ENCODE measurements at places on chromosomes 4 and X.

- no peak for DNase-seq
Measured at GRCh38 chr4:169199184-169199583, 71.6 kb downstream of the SH3RF1 start.

DNA sequence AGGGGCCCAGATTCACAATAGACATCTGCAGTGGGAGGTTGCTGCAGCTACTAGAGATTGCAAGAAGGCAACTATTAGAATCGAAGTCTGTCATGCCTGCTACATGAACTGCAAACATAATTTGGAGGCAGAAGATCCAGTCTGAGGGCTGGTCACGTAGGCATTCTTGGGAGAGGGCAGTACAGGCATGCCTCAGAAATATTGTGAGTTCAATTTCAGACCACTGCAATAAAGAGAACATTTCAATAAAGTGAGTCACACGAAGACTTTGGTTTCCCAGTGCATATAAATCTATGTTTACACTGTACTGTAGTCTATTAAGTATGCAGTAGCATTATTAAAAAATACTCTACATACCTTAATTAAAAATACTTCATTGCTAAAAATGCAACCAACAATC, 585.8 kb upstream of the FAT1 start:
- no peak for DNase-seq

GRCh38 chr4:151690164-151690870, 70.5 kb downstream of the GATB start:
- no peak for DNase-seq

GRCh38 chrX:136147315-136147901, at the start of gene FHL1:
FHL1 (plus strand) TSS chrX:136147533.
- DNase-seq = peak; percentile 6

GRCh38 chr4:149885896-149886295, 70.3 kb upstream of the IQCM start:
- no peak for DNase-seq

DNA sequence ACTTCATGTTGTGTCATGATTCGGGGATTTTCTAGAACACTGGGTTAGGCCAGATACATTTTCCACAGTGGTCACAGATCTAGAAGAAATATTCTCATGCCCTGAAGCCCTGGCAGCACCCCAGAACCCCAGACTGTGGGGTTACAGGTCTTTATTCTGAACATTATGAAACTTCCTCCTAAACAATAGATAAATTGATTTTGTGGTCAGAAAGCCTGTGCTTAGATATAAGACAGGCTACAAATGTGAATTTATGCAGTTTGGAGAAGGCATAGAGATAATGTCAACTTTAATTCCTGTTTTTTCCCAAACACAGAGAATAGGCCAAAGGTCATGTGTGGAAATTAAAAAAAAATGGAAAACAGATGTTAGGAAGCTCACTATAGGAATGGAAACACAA, 492.9 kb downstream of the SPRY1 start:
- no peak for DNase-seq

DNA sequence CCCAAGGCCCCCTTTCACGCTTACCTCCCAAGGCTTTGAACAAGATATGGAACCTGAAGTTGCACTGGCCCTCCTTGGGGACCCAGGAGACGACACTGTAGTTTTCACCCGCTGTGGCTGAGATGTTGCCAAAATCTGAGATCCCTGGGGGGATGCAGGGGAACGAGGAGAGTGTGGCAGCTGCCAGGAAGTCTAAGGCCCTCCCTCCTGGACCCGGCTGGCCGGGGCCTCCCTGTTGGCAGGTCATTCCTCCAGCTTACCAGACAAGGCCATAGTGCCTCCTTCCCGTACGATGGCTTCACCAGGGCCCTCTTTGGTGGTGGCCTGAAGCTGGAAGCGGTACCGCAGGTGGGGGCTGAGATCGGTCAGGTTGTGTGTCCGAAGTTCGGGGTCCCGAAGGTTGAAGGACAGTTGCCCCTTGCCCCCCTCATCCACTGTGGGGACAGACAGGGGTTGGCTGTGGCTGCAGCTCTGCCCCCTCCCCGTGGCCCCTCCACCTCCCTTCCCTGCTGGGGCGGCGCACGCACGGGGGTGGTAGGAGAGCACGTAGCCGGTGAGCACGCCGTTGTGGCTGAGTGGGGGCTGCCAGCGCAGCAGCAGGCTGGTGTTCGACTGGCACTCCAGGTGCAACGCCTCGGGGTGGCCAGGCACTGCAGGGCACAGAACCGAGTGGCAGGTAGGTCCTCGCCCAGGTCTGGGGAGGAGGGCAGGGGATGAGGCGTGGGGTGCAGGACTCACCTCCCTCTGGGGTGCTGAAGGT, 21.2 kb downstream of the L1CAM start:
- no peak for DNase-seq

DNA sequence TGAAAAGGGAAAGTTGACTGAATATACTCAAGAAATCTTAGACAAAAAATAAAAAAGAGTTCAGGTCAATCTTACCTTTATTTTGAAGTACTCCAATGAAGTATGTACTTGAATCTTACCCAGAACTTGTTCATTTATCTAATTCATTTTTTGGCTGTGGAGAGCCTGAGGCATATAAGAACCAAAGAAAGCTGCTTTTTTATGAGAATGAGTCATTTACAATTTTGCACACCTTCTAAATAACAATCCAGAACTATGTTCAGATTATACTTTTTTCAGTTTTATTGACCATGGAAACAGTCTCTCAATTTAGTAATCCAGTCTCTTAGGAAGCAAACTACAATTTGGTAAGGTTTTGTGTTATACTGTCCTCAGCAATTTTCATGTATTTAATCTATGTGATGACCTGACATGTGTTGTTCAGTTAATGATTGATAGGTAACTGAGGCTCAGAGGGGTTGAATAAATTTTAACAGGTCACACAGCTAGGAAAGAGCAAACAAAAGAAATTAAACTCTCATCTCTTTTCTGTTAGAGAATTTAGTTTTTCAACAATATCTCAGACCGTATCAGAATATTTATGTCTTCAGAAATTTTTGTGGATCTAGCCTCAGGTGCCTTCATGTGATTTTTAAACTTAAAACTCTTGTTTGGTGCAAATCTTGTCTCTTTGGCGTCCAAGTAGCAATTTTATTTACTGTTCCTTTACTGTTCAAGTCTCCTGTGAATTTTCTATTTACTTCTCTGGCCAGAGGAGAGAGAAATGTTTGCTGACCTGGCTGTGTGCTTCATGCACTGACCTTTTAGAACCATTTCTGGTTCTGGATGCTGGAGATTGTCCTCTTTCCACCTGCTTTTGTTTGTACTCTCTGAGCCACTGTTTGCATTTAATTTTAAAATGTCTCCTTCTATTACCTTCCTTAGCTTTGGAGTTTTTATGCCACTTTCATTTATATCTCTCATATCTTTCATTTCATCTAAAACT, 1453.4 kb downstream of the STIM2 start:
- no peak for DNase-seq

DNA sequence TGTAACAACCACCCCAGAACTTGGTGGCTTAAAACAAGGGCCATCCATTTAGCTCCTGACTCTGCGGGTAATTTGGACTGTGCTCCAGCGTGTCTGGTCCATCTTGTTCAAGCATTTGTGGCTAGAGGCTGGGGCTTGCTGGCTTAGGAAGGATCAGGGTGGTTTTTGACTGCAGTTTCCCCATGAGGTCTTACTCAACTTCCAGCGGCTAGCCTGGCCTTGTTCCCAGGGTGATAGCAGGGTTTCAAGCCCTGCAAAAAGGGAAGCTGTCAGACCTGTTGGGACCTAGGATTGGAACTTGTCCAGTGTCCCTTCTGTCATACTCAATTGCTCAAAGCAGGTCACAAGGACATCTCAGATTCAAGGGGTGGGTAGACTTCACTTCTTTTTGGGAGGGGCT, 205.9 kb downstream of the STIM2 start:
- DNase-seq = no peak

- no peak for DNase-seq
Measured at GRCh38 chrX:2261831-2262667, 238.7 kb downstream of the DHRSX start.

DNA sequence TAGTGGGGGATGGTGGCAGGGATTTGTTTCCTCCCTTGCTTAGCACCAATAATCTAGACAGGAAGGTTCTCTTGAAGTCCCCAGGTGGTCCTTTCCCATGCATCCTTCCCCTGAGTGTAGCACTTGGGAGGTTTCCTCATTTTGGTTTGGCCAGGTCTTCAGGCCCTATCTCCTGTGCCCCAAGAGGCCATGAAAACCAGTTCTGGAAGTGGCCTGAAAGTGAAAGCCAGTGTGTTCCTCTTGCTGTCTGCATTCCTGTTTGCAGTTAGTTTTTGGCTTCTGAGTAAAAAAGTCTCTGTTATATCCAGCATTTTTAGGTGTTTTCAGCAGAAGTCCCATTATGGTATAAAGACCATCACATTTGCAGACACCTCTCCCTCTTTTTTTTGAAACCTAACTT, 59.5 kb downstream of the MTM1 start:
- no peak for DNase-seq

DNA sequence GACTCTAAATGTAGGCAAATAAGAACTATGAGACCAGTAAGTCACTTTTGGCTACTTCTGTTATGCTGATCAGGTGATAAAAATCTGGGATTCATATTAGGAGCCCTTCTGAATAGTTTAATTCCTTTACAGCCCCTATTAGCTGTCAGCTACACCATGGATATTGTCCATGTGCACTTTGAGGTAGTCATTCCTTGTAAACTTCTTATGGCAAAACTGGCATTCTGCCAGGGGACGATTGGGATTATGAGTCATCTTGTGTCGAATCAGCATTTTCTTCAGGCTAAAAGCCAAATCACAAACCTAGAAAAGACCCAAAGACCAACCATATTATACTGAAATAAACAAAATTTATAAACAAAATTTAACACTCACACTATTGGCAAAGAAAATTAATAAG, 227.6 kb downstream of the PRDM5 start:
- DNase-seq = no peak

DNA sequence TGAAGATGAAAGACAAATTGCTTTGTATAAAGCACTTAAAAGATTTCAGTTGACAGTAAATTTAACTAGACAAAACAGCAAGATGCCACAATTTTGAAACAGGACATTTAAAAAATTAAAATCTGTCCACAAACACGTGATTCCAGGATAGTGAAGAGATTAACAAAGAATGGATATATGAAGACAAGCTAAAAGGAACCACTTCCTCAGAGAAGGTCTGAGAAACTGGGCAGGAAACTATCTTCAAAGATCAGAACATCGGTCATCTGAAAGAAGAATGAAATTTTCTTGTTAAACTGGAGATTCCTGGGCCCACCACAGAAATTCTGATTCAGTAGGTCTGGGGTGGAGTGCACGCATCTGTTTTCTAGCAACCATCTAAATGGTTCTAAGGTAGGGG, 1.4 kb downstream of the RWDD4 start:
- no peak for DNase-seq

- DNase-seq = no peak
Measured at GRCh38 chrX:19839770-19840254, 47.6 kb downstream of the SH3KBP1 start.

DNA sequence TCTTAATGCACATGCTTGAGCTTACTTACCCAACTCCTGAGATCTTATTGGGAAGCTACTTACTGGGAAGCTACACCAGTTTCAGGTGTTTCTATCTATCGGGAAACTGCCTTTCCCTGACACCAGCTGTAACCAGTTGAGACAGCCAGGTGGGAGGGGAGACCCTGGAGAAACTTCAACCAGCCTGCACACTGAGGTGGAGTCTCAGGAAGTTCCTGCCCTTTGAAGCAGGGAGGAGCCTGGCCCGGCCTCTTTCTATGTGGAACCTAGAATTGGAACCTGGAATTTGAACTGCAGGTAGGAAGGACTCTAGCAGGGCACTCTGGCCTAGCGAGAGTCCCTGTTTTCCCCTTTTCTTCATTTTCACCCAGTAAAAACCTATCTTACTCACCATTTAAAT, 425.8 kb upstream of the PABPC4L start:
- no peak for DNase-seq

Measured in T-helper 17 cell (primary cell).